ENCODE measurements at places on chromosomes 5 and 9.

GRCh38 chr9:99511723-99512122 is 289.6 kb downstream of the SEC61B start:
- DNase-seq = no peak

GRCh38 chr9:134875371-134875770 is 5.2 kb upstream of the FCN2 start:
- no peak for DNase-seq

DNA sequence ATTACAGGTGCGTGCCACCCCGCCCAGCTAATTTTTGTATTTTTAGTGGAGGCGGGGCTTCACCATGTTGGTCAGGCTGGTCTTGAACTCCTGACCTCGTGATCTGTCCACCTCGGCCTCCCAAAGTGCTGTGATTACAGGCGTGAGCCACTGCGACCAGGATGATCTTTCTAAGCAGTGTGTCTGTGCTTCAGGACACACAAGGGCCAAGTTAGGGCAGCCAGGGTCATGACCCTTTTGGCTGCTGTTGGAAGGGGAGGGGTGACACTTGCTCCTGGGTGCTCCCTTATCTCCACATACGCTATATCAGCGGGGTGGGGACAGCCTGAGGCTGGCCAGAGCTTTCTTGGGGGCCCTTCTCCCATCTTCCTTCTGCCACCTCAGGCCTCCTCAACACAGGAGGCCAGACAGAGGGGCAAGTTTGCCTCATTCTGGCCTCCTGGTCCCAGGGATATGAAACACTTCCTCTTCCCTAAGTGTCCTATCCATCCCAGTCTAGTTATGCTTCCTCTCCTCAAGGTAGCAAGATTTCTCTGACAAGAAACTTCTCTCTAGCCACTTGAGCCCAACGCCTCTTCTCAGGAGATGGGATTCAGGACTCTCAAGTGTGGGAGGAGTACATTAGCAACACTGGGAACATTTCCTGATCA is 1.9 kb upstream of the ZNF79 start:
- no peak for DNase-seq

GRCh38 chr9:125609744-125610143 is 97.3 kb downstream of the MAPKAP1 start:
- no peak for DNase-seq

DNA sequence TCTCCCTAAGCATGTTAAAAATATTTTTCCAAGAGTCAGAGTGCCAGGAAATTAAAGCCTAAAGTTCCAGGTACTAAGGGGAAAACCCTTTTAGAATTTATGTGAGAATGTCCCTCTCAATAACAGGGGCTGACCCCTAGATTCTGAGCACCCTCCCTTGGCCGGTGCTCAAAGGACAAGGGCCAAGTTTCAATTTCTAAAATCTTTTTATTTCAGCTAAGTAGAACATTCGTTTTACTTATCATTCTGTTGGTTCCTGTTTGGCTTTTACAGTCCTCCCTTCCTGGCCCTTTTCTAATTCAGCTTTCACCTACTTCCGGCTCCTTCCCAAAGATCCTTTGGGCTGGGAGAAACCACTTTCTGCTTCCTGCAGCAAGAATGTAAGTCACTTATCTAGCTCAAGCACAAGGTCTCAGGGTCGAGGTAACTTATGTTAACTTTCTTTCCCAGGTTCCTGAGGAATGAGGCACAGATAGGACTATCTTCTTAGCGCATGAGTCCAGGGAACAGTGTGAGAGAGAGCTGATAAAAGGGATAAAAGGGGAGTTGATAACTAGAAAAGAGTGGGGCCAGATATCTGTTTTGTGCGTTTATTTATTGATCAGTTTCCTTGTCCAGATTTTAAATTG is 34.6 kb upstream of the F2RL2 start:
- DNase-seq = no peak

GRCh38 chr9:89375191-89375760 is 57.0 kb downstream of the SECISBP2 start:
- no peak for DNase-seq

DNA sequence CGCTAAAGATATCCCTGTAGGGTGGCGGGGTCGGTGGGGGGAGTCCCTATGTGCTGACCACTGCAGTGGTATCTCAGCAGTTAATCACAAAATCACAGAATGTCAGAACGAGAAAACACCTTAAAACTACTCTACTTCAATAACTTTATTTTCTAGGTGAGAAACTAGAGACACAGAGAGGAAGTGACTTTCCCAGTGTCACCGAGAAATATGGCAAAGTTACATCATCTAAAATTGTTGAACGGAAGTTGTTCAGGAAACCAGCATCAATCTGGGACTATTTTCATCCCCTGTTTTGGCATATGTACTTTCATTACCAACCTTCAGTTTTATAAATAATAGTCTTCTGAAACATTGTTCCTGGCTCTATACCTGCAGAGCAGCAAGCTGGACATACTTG is 384.0 kb downstream of the SPOCK1 start:
- DNase-seq = no peak

DNA sequence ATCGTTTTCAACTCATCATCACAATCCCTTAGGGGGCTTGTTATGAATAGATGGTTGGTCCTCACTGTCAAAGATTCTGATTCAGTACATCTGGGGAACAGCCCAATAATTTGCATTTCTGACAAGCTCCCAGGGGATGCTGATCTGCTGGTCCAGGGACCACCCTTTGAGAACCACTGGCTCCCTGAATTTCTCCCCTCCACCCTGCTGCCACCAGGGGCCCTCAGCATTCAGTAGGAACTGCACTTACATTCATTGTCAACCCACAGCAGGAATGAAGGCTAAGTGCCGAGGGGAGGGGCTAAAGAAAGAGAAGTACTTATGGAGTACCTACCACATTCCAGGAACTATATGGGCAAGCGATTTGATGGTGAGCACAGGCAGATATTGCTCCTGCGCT is 85.9 kb downstream of the BOD1 start:
- no peak for DNase-seq

DNA sequence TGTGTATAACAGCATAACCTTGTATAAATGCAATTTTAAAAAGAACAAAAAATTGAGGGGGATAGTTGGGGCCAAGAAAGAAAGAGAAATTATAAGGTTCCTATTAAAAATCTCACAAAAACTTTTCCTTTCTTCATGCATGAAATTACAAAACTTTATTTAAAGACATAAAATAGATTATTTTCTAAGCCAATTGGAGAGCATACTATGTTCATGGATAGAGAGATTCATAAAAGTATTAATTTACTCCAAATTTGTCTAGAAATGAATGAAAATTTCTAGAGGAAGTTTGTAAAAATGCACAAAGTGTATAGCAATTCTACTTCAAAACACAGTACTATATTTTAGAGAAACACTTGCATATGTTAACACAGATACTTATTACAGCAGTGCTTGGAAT is 200.4 kb downstream of the PCSK1 start:
- no peak for DNase-seq

GRCh38 chr5:150782850-150783249 is 4.3 kb downstream of the SMIM3 start:
- DNase-seq = no peak

DNA sequence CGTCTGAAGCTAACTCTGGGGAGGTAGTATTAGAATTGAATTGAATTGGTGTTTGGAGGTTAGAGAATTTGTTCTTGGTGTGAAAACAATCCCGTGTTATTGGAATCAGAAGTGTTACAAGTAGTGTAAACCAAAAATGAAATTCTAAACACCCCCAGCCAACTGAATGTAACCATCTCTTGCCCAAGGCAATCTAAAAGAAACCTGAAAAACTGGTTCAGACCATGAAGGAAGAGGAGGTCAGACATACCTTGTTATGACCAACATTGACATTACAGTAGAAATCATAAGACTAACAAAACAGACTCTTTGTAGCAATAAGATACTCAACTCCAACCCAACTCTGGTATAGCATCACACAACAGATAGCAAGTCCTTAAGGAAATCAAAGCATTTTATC is 159.0 kb downstream of the TUSC1 start:
- no peak for DNase-seq

DNA sequence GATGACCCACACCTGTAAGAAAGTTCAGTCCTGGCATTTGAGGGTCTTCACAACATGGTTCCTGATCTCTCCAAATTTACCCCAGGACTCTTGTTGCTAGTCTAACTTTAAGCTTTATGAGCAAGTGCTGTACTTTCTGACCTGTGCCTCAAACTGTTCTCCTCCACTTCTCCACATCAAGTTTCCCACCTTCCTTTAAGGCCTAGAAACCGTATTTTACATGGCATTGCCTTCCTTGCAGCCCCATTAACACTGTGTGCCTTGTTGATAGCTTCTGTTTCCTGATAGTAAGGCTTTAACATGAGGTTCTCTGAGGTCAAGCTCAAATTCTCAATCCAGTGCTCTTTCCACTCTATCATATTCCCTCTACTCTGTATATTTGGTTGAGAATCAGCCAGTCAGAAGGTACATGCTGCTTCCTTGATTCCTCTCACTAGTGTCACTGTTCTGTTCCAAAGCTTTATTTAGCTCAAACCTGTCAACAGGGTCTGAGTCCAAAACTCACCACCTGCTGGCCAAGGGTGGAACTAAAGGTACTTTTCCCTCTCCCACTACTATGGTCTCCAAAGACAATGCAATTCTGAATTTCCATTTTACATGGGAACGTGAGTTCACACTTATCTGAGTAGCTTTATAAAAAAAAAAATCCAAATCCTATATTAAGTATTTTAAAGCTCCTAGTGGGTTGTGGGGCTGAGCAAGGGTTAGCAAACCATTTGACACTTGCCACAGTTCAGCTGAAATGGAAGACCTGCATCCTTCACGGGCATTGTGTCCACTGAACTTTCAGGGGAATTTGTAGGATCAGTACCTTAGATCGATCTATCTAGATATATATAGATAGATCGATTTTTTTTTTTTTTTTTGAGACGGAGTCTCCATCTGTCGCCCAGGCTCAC is 21.1 kb downstream of the VCP start:
- DNase-seq = peak; percentile 11

DNA sequence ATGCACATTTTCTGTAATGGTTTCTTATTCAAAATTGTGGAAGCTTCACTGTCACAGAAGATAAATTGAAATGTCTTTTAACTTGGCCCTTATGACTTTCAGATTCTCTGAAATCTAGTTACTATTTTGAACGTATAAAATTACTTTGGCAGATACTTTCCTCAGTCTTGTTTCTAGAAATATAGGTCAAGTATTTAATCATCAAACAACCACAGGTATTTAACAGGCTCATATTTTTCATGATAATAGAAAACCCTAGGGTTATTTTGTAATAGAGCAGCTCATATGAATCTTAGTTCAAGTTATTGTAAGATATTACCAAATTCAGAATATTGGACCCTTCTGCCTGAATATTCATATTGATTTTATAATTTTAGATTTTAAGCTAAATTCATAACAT is 236.0 kb upstream of the CDH18 start:
- no peak for DNase-seq

DNA sequence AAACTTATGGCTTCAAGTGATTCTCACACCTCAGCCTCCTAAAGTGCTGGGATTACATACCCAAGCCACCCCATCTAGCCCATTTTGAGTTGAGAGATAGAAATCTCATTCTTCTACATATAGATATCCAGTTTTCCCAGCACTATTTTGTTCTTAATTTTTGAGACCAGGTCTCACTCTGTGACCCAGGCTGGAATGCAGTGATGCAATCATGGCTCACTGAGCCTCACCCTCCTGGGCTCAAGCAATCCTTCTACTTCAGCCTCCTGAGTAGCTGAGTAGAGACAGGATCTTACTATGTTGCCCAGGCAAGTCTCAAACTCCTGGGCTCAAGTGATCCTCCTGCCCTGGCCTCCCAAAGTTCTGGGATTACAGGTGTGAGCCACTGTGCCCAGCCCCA is 60.9 kb upstream of the CTNNA1 start:
- DNase-seq = no peak

- DNase-seq = no peak
These were observed 133.9 kb upstream of the SPEF2 start for GRCh38 chr5:35483780-35484179.

DNA sequence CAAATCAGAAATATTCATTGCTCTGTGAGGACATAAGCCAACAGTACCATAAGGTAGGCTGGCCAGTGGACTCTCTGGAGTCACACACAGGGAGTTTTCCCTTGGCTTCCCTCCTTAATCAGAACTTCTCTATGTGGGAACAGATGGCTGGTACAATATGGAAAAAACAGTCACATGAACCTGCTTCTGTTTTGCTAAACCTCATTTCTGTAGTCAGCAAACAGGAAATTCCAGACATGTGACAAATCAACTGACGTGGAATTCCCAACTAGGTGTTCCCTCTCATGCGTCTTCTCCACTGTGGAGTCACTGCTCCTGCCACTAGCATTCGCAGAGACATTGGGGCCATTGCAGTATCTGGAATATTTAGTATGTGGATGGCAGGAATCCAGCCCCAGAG is 617.6 kb downstream of the KIF4B start:
- DNase-seq = no peak

GRCh38 chr5:110053205-110053604 is 363.5 kb downstream of the MAN2A1 start:
- no peak for DNase-seq

- DNase-seq = no peak
These were observed 21.8 kb upstream of the PPP2CA start for GRCh38 chr5:134247428-134248224.

DNA sequence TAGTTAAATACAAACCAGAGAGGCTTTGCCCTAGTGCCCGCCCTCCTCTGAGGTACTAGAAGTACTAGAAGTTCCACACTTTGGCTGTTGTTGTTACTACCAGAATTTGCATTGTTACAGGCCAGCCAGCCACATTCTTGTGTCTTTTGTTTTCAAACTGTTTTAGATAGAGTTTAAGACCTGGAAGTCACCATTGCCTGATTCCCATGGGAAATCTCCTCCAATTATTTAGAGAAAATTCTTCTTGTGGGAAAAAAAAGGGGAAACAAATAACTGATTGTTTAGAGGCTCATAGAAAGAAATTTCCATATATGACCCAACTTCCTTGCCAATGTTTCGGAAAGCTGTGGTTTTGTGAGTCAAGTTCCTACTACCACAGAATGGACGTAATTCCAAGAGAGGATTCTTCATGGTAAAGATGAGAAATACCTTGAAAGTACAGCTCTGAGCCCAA is 252.2 kb downstream of the GOLPH3 start:
- no peak for DNase-seq

- no peak for DNase-seq
These were observed 27.4 kb upstream of the EEIG1 start for GRCh38 chr9:128008171-128008570.

GRCh38 chr9:126122901-126123616 is 203.6 kb upstream of the MVB12B start:
- DNase-seq = no peak

DNA sequence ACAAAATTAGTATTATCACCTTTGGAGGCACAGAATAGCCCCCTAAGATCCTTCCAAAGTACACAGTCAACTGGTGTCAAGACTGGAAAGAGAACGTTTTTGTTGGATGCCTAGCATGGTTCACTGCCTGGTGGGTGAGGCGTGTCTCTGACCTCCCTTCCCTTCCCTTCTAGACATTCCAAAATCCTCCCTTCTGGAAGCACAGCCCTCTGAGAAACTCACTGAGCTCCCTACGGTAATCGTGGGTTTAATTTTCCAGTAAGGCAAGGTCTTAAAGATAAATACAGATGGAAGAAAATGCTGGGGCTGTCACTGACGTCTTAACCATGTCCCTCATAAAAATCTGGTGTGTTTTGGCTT is 138.8 kb downstream of the LIFR start:
- no peak for DNase-seq
